ENCODE measurements at places on chromosomes 4 and X. TPM values are rescaled to one million over a fixed set of nuclear protein-coding genes. Genes with fewer than 3 reads are reported as not detected.

The GAGE1 gene
- total RNA-seq, result not detected

The WDR1 gene
- 200 TPM for total RNA-seq

The FABP2 gene
- total RNA-seq, result not detected

The MAGEE1 gene
- total RNA-seq, result 9.6 TPM

The MAGEB17 gene
- 0.19 TPM for total RNA-seq

The PHKA1 gene
- 11.8 TPM for total RNA-seq

The HTN1 gene
- total RNA-seq, result not detected
